ENCODE measurements at places on chromosomes 4 and X.

DNA sequence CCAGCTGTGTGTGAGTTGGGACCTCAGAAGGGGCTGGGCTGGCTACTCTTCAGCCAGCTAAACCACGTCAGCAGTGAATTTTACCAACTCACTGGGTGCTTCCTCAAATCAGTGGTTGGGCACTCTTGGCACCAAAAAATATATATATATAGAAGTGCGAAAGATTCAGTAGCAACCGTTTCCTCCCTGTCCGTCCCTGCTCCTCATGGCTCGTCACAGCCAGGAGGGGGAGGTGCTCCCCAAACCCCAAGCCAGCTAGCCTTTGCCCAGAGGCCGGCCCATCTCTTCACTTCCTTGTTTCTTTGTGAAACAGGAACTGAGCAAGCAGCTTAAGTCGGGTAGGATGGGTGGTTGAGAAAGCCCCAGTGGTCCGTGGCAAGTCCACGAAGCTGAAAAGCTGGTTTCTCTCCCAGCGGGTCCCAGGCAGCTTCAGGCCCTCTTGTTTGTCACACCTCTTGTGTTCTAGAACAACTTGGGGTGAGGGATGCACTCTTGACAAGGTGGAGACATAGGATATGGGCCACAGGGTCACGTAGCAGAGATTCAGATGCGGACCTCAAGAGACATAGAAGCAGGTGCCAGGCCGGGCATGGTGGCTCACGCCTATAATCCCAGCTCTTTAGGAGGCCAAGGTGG lies 6.8 kb upstream of the SASH3 start:
- H3K4me1 ChIP-seq: no peaks in the 10 kb centered on the region
- DNase-seq: no peak
- no peak overlapping the region for H3K4me3 ChIP-seq
- H3K27me3 ChIP-seq: no peaks in the 10 kb centered on the region
- H3K27ac ChIP-seq: no peak overlapping the region

GRCh38 chrX:130628516-130628915 lies 226.7 kb downstream of the RBMX2 start:
- peaks cover 3% of the 10 kb centered on the region for H3K36me3 ChIP-seq
- no peak overlapping the region for H3K4me3 ChIP-seq
- DNase-seq: no peak
- no peaks in the 10 kb centered on the region for H3K27me3 ChIP-seq

- H3K4me3 ChIP-seq: no peak overlapping the region
- no peaks in the 10 kb centered on the region for H3K4me1 ChIP-seq
- DNase-seq: no peak
- no peaks in the 10 kb centered on the region for H3K27me3 ChIP-seq
These were observed 1323.4 kb downstream of the C4orf33 start for GRCh38 chr4:130419211-130419975.

DNA sequence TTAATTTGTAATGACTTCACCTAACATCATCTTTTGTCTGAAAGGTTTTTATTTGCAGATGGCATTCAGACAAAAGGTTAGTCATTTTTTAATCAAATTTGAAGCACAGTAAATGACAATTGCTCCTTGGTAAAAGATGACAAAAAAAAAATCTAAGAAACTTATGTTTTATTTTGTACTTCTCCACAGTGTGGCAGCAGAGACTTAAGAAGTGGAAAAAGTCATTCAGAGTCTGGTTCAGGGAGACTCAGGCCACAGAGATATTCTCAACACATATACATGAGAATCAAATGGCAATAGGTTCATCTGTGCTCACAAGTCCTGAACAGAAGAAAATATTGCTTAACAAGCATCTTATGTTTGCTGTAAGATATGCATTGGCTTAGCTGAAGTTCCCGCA lies 436.2 kb downstream of the KCNIP4 start:
- DNase-seq: no peak
- no peak overlapping the region for H3K27ac ChIP-seq
- H3K27me3 ChIP-seq: no peaks in the 10 kb centered on the region
- H3K36me3 ChIP-seq: no peaks in the 10 kb centered on the region
- no peak overlapping the region for H3K4me3 ChIP-seq

DNA sequence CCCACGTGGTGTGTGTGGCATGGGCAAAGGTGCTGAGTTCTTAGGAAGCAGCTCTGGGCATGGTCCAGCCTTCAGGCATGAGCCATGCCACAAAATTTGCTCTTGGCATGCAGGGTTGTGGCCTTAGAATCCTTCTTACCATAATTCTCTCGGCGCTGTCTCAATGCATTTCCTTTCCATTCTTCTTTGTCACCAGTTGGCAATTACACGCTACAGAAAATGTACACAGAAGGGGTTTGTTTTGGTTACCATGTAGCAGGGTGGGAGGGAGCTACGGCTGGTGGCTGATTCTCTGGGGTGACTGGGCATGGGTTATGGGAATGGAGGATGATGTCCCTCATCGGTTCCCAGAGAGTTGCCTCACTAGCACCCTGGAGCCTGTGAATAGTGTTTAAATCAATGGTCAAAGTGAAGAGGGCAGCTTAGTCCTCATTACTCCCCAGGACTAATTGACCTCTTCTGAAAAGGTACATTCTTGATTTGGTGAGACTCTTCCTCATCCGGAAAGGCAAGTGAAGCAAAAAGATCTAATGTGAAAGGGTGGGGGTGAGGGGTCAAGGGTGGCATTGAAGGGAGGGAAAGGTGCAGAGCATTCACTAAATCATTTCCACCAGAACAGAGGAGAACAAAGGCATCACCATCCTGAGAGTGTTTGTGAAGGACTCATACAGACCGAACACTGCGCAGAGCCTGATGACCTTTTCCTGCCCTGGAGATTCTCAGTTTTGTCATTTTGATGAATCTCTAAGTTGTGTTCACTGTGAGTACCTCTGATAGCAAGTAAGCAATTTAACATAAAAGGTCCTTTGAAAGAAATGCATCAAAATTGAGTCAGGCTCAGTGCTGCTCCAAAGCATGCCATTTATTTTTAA lies 199.8 kb upstream of the SFRP2 start:
- no peak overlapping the region for H3K27ac ChIP-seq
- no peaks in the 10 kb centered on the region for H3K4me1 ChIP-seq

DNA sequence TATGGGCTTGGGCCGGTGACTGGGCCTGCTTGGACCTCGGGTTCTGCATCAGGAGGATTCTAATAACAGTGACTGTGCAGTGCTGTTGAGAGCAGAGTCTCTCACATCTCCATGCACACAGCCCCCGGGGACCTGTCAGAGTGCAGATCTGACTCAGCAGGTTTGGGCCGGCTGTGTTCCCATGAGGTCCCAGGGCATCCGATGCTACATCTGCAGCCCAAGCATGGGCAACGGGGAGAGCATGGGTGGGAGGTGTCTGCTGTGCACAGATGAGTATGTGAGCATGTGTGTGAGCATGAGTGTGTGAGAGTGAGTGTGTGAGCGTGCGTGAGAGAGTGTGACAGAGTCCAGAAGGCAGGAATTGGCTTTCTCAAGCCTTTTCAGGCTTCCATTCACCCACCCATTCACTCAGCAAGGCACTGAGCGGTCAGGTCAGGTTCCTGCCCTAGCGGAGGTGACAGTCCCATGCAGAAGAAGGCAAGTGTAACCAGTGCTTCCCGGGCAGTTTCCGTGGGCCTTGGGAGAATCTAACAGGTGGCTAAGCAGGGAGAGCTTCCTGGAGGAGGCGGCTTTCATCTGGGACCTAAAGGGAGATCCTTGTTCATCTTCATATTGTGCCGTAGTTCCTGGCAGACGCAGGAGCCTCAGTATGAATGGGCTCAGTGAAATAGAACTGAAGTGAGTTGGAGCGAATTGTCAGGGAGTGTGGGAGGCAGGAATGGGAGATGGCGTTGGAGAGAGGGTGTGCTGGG lies 62.6 kb downstream of the SORCS2 start:
- H3K4me3 ChIP-seq: no peak overlapping the region
- peaks cover 2% of the 10 kb centered on the region for H3K4me1 ChIP-seq
- H3K27ac ChIP-seq: no peak overlapping the region
- H3K36me3 ChIP-seq: no peaks in the 10 kb centered on the region
- H3K27me3 ChIP-seq: peaks cover 17% of the 10 kb centered on the region
- DNase-seq: no peak

DNA sequence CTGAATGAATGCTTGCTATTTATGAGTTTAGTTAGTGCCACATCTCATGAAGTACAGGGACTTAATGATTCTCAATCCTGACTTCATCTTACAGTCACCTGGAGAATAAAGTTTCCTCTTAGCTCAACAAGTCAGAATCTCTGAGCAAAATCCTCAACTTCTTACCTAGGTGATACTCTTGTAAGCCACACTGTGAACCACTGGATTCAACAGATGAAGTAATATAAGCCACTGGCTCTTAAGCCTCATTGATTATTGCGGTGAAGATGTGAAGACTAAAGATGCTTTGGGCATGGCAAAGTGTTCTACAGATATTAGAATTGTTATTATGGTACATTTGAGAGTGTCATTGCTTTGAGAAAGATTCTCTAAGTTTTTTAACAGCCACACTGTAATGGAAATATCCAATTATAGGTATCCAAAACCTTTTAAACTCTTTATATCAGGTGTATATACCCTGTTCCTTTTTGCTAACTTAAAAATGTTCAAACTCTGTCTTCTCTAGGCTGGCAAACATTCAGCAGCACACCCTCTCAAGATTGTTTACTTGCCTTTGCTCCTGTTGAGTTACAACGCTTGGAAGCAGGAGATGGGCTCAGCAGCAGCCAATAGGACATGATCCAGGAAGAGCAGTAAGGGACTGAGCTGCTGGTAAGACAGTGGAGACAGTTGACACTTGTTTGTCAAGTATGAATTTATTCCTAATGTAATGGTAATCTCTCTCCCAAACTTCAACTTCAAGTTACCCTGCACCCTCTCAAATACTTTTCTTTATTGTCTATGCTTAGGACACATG lies 43.4 kb downstream of the TET2 start:
- H3K36me3 ChIP-seq: peaks cover 6% of the 10 kb centered on the region
- no peak for DNase-seq
- H3K4me3 ChIP-seq: no peak overlapping the region
- peaks cover 33% of the 10 kb centered on the region for H3K4me1 ChIP-seq
- no peaks in the 10 kb centered on the region for H3K27me3 ChIP-seq

DNA sequence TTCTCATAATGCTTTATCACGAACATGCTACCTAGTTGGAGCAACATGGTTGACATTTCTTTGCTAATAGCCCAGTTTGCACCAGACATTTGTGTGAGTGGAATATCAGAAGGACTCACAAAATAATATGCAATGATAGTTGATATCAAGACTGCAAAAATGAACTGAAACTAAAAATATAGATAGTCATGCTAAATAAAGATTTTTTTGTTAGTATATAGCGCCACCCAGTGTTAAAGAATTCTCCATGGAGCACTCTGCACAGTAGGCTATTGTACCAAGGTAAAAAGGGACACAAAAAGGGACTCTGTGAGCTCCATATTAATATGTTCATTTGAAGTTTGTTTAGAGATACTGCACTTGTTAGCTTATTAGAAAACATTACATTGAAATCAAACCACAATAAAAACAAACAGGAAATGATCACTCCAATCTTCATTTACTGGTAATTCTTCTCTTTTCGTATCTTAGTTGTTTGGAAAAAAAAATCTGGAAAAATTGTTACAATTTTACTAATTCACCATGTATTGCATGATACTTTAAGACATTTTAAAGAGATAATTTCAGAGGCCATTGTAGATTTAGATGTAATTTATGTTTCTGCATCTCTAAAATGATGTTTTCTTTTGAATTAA lies 1509.6 kb downstream of the ADGRL3 start:
- no peak overlapping the region for H3K4me3 ChIP-seq
- H3K36me3 ChIP-seq: no peaks in the 10 kb centered on the region
- DNase-seq: no peak
- no peaks in the 10 kb centered on the region for H3K4me1 ChIP-seq
- no peaks in the 10 kb centered on the region for H3K27me3 ChIP-seq

- no peaks in the 10 kb centered on the region for H3K27me3 ChIP-seq
- no peak overlapping the region for H3K4me3 ChIP-seq
- H3K36me3 ChIP-seq: no peaks in the 10 kb centered on the region
- no peak for DNase-seq
- H3K4me1 ChIP-seq: no peaks in the 10 kb centered on the region
- no peak overlapping the region for H3K27ac ChIP-seq
These were observed 1117.6 kb upstream of the PRKX start for GRCh38 chrX:4830880-4831557.

DNA sequence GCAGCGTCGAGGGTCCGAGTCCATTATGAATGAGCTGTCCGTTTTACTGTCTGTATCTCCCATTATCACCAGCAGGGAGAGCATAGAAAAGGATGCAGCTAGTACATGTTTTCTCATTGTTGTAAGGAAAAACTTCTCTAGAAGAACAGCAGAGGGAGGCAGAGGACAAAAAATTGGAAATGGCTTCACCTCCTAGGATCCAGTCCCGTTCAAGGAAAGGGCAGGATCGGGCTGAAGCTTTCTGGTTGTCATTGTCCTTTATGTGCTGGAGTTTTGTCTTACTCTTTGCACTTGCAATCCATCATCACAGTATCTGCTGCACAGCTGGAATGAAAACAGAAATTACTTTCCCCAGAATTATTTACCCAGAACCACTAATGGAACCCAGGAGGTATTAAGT lies 14.7 kb downstream of the NDP start:
- no peaks in the 10 kb centered on the region for H3K4me1 ChIP-seq
- no peak overlapping the region for H3K27ac ChIP-seq
- peaks cover 3% of the 10 kb centered on the region for H3K27me3 ChIP-seq
- H3K4me3 ChIP-seq: no peak overlapping the region
- peak; percentile 36 for DNase-seq

GRCh38 chr4:146709956-146710355 lies 71.3 kb downstream of the POU4F2 start:
- no peak for DNase-seq
- no peaks in the 10 kb centered on the region for H3K36me3 ChIP-seq
- H3K4me1 ChIP-seq: no peaks in the 10 kb centered on the region
- H3K4me3 ChIP-seq: no peak overlapping the region

- no peaks in the 10 kb centered on the region for H3K27me3 ChIP-seq
- no peak overlapping the region for H3K4me3 ChIP-seq
- no peak overlapping the region for H3K27ac ChIP-seq
- no peaks in the 10 kb centered on the region for H3K36me3 ChIP-seq
- no peak for DNase-seq
- H3K4me1 ChIP-seq: no peaks in the 10 kb centered on the region
These were observed 457.9 kb downstream of the GPAT3 start for GRCh38 chr4:83993774-83994173.

DNA sequence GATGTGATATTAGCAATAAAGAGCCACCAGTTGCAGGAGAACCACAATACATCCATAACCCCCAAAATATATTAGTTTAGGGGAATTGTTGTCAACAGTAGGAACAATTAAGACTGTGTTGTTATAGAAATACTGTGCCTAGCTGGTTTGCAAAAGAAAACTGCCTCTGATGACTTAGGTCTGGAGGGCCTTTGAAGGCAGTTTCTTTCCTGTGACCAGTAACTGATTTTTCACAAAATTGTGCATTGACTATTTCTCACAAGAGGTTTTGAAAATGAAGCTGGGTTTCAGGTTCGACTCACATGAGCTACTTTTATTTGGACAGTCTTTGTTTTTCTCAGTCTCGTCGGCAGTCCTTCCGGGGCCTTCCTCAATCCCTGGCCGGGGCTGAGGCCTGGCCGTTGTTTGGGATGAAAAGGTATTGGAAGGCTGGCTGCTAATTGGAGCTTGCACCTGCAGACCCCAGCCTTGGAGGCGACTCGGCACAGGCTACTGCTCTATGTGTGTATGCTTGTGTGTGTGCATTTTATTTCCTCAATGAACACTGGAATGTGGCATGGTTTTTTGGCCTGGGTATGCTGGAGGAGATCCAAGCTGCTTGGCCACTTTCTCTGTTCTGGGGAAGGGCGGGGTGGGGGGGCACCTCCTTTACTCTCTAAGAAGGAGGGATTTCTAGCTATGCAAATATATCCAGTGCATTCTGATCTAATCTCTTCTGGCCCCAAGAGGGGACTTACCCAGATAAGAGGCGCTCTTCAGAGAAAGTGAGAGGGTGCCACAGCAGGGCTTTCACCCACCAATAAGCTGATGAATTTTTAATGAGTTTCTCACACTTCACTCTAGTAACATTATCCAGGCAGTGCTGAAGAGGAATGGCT lies 49.5 kb upstream of the LNX1 start:
- H3K27me3 ChIP-seq: no peaks in the 10 kb centered on the region
- H3K4me3 ChIP-seq: no peak overlapping the region
- H3K27ac ChIP-seq: no peak overlapping the region
- peaks cover 8% of the 10 kb centered on the region for H3K4me1 ChIP-seq
